ENCODE measurements at places on chromosomes 7 and 10. TPM values are rescaled to one million over a fixed set of nuclear protein-coding genes. Genes with fewer than 3 reads are reported as not detected.

The OPN1SW gene
- not detected for total RNA-seq

The SPDYE1 gene
- total RNA-seq = not detected

The XRCC2 gene
- 4.6 TPM for total RNA-seq

The PPP1R9A gene
- total RNA-seq = 7.0 TPM

The C7orf57 gene
- 0.64 TPM for total RNA-seq

The TMEM196 gene
- total RNA-seq = not detected

The MLXIPL gene
- total RNA-seq = not detected

The TSPAN12 gene
- total RNA-seq = 17.6 TPM

The CRYGN gene
- not detected for total RNA-seq

The LEP gene
- not detected for total RNA-seq

DNA sequence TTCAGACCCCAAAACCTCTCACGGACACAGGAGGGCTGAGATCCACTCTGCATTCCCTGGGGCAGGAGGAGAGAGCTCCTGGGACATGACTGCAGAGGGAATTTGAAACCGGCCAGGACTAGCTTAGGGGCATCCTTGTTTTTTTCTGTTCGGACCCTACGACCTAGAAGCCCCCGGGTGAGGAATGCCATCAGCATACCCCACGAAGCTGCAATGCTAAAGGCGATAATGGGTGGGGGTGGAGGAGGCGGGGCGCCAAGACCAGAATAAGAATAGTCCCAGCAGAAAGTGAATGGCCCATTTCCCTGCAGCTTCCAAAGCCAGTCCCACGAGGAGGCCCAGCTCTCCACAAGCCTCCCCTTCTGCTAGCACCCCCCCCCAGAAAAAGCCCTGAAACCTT, 4.0 kb downstream of the PDGFA start:
- no peak for DNase-seq

DNA sequence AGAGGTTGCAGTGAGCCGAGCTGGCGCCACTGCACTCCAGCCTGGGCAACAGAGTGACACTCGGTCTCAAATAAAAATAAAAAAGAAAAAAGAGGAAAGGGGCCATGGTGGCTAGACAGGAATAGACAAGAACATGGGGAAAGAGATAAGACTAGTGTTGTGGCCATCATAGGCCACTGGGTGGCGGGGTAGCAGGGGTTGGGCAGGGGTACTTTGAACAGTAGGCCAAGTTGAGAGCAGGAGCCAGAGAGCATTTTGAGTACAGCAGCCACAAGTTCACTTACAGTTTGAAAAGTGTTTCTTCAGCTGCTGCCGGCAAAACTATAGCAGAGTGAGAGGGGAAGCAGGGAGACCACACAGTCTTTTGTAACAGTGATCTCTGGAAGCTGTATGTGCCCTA, 656.0 kb downstream of the CNTNAP2 start:
- no peak for DNase-seq

DNA sequence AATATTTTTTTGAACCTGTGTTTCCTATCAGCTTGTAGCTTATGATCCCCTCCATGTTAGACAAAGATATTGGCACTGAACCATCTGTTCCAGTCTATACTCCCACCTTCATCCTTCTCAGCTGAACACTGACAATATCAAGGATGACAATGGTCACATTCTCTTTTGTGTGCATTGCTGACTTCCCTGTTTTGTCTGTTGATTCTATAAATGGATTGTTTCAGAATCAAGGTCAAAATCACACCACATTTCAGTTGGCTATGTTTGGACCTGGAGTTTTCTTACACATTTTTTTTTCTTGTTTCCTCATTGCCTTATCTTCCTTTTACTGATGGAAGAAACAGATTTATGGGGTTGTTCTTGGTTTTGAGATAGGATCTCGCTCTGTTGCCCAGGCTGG, 11.3 kb upstream of the SMURF1 start:
- DNase-seq = no peak

GRCh38 chr7:37598824-37599223, 84.7 kb upstream of the GPR141 start:
- no peak for DNase-seq

DNA sequence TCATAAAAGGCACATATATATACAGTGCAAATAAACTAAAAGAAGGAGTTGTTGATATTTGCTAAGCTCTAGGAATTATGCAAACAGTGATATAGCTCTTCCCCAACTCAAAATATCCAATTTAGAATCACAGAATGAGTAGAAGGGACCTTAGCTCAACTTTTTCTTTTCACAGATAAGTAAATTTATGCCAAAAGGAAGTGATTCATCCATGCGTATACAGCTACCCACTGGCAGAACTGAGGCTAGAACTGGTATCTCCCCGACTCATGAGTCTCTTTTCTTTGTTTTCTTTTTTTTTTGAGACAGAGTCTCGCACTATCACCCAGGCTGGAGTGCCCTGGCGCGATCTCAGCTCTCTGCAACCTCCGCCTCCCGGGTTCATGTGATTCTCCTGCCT, 54.2 kb upstream of the SVIL start:
- DNase-seq = peak; percentile 57

- no peak for DNase-seq
Measured at GRCh38 chr10:12484941-12485805, 135.8 kb downstream of the CAMK1D start.

GRCh38 chr10:47037654-47038425, 126.6 kb downstream of the PTPN20 start:
- DNase-seq = no peak

- DNase-seq = no peak
Measured at GRCh38 chr7:116337018-116337417, 126.7 kb downstream of the TES start.

GRCh38 chr10:132783940-132784865, 1.7 kb downstream of the NKX6-2 start:
- no peak for DNase-seq

DNA sequence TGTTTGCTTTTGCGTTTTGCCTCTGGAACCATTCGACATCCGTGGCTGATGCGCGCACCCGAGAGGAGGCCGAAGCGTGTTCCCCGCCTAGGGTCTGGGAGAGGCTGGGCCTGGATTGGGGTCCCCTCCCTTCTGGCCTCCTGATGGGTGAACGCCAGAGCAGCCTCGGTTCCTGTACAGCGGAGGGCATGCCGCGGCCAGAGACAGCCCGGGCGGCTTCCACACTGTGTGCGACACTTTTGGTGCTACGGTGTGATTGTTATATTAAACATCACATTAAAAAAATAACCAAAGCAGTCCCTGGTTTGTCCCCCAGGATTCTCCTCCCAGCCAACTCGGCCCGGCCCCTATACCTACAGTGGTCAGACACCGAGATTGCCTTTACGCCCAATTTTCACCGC, 3.7 kb upstream of the HOXA7 start:
- no peak for DNase-seq

- DNase-seq = no peak
Measured at GRCh38 chr7:51459809-51460208, 143.2 kb upstream of the COBL start.

- DNase-seq = no peak
Measured at GRCh38 chr7:82578430-82578829, 134.9 kb upstream of the CACNA2D1 start.

GRCh38 chr10:79981450-79982361, 32.8 kb upstream of the SFTPD start:
- DNase-seq = no peak

DNA sequence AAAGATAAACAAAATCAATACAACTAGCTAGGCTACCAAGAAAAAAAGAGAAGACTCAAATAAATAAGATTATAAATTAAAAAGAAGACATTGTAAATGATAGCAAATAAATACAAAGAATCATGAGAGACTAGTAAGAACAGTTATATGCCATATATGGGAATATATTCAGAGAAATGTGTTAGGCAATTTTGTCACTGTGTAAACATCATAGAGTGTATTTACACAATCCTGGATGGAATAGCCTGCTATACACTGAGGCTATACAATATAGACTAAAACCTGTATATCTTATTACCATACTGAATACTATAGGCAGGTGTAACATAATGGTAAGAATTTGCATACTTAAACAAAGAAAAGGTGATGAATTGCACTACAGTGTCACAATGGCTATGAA, 717.4 kb downstream of the PARD3 start:
- no peak for DNase-seq
